Stimulated activated CD8-positive, alpha-beta memory T cell treated with anti-CD3 and anti-CD28 coated beads, Interleukin-7, amount 100 ng/mL, for 1 hour (primary cell): ENCODE measurements at places on chromosomes 16 and 17.

DNA sequence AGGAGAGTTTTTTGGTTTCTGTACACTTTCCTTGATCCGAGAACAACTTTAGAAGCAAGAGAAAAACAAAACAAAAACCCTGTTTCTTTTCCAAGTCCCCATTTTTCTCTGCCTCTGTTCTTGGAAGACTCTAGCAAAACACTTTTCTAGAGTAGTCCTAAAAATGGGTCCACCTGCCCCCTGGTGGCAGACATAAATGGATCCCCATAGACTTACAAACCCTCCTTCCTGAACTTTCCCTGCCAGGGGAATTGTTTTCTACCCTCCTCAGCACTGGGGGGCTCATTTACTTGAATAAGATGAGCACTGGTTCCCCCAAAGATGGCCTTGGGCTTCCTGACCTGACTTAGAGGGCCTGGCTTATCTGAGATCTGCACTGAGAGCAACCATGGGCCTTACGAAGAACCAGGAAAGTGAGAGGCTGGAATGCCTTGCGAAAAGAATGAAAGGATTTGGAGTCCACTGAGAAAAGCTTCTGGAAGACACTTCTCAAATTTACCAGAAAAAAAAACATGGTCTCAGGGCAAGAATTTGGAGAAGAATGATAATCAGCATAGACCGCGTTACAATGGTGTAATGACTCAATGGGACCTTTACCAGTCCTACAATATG is 48.0 kb upstream of the CDYL2 start:
- no peak for DNase-seq

- DNase-seq = no peak
Measured at GRCh38 chr17:73058022-73058421, 34.5 kb downstream of the SLC39A11 start.

DNA sequence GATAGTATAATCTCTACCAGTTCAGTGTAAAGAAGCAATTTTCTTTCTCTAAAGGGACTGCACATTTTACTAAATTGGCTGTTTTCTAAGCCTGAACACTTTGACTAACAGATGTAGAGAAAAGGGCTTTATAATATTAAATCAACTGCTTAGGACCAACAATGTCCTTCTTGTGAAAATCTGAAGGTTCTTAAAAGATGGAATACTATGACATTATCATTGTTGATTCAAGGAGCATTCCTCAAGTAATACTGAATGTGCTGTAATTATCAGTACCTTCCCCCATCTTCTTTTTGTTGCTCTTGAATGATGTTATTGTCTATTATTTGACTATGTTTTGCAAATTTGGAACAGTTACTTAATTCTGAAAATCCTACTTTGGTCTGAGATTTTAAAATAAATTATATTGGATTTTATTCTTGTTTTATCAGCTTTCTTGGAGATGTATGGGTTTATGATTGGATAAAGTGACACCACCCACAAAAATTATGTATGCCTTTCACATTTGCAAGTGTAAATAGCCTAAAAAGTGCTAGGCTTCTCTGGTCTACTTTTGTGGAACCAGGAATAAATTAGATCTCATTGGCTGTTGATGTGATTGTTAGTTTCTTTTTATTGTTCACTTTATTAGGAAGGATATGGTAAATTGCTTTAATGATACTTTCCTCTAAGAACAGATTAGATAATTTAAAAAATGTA is 53.0 kb downstream of the TAOK1 start:
- no peak for DNase-seq

DNA sequence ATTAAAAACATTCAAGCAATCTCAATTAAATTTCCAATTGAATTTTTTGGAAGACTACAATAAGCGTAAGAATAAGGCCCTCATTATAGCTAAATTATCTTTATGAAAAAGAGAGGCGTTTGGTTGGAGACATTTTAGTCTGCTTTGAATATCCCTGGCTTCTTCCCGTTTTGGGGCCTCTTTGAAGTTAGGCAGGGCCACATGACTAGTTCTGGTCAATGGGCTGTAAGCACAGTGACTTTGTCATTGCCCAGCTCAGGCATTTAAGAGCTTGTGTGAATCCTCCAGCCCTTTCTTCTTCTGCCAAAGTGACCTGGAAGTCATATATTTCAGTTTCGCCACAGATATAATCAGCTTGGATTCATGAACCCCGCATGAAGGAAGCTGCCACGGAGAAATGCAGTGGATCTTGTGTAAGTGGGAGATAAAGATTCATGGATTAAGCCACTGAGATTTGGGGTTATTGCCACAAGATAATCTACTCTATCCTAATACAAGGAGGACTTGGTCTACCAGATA is 21.7 kb upstream of the UBTF start:
- DNase-seq = no peak

DNA sequence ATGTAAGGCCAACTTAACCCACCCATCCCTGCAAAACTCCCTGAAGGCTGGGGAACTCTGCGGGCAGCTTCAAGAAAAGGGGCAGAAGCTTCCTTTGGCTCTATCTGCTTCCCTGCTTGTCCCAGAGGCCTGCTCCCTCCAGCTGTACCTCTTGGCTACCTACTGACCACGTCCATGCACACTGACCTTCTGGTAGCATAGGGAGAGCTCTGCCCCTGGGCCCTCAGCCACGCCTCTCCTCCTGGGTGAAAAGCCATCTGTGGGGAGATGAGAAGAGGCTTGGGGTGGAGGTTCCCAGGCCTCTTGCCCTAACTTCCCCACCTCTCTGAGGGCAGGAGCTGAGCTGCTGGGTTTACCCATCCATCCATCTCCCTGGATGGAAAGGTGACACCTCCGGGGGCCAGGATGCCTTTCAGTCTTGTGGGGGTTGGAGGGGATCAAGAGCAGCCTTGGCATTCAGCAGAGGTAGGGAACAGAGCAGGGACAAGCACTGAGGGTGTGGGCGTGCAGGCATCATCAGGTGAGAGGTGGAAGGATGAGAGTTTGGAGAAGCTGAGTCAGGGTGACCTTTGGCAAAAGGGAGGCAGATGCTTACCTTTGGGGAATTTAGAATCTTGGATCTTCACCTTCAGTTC is 23.4 kb upstream of the MFSD6L start:
- no peak for DNase-seq
